Esophagus squamous epithelium (tissue), 5 donors: ENCODE measurements at places on chromosomes 5 and 9.

GRCh38 chr5:109479260-109479860 lies 69.6 kb upstream of the PJA2 start:
- DNase-seq, result no peak

GRCh38 chr5:171701100-171701541 lies 84.5 kb upstream of the SMIM23 start:
- no peak for DNase-seq

DNA sequence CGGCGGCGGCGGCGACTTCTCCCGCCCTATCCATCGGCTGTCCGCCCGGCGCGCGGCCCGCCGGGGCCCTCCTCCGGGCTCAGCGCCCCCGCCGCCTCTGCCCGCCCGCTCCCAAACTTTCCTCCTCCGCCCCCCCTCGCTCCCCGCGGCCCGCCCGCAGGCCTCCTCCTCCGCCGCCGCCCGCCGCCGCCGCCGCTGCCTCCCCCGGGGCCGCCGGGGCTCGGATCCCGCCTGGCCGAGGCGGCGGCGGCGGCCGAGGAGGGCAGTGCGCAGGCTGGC lies 460 bp upstream of the PBX3 start:
- no peak for DNase-seq

GRCh38 chr5:140677947-140678346 lies 4.6 kb upstream of the DND1 start:
- DNase-seq, result no peak

DNA sequence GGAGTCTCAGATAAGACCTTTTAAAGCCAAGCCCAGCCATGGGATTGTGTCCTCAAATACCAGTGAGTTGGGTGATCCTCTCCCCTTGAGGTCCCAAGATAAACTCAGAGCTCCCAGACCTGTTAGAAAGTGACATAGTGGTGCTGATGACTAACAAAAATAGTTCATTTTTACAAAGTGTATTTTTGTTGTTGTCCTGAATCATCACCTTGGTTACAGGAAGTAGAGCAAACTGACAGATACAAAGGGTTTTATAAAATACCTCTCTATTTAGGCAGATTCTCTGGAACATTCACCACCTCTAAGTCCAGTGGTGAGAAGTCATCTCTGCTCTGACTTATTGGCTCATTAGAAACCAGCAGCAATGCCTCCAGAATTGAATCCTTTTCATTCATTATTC lies 259.3 kb downstream of the CEMIP2 start:
- DNase-seq, result no peak

GRCh38 chr5:102531506-102531905 lies 32.7 kb upstream of the SLCO6A1 start:
- DNase-seq, result no peak

GRCh38 chr5:145976431-145977155 lies 40.2 kb downstream of the SH3RF2 start:
- DNase-seq, result no peak

- no peak for DNase-seq
Observed at GRCh38 chr5:78295035-78295961, 800 bp upstream of the AP3B1 start.

DNA sequence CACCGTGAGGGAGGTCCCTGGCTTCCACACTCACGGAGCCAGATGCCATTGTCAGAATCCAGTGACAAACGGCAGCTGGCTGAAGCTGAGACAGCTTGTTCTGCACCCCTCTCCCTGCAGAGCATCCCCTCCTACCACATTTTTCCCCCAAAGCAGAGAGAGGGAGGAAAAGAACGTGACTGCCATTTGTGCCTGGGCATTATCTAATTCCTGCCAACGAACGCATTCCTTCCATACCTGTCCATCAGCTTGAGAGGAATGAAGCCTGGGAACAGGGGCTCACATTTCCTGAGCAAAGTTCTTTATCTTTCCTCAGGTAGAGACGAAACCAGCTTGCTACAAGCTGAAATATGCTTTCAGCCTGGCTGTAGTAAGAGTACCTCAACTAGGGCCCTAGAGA lies 175.4 kb downstream of the SLIT3 start:
- no peak for DNase-seq

GRCh38 chr5:150206098-150206778 lies 16.4 kb downstream of the SLC6A7 start:
- no peak for DNase-seq

GRCh38 chr9:33921967-33922895 lies 105.3 kb downstream of the UBE2R2 start:
- no peak for DNase-seq

- DNase-seq, result no peak
Observed at GRCh38 chr5:149936044-149936699, 8.4 kb downstream of the PDE6A start.

DNA sequence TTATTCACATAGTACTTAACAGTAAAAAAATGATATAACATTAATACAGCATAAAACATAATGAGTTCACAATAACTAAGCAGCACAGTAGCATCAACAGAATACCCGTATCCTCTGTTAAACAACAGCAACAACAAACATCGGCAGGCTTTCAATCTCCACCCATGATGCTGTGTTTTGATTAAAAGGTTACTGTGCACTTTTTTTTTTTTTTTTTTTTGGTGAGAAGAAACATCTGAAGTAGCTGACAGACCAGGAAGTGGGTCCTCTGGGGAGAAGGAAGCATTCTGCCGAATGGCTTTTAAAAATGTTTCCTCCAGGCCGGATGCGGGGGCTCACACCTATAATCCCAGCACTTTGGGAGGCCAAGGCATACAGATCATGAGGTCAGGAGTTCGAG lies 282.3 kb downstream of the EPB41L4A start:
- no peak for DNase-seq

DNA sequence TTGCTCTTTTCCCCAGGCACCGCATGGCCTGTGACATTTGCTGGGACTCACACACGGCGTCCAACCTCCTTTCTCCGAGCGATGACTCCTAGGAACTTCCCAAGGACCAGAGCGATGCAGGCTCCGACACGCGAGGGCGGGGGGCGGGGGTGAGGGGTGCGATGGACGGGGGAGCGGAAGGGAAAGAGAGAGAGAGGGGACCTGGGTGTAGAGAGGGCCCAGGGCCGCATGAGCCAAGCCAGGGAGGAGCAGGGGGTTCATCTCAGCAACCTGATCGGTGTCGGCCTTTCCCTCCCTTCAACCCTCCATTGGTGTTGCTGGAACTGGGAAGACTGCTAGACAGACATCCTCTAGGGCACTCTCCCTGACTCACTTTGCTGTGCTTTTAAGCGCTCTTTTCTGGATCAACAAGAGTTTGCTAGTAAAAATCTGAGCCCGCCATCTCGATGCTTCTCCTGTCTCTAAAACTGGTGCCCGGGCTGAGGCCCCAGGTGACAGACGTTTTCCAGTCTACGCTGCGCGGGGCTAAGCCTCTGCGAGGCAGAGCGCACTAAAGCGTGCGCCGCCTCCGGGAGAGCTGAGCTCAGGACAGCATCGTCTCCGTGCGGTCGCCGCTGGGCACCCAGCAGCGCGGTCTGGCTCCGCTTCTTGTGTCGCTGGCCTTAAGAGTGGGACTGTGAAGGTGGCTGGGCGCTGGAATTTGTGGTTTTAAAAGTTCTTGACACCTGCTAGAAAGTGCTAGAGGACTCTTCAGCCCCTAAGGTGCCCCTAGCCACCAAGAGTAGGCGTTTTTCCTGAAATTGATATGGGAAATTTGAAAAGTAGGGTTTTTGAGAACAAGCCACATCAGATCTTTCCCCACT lies 1.0 kb upstream of the TSLP start:
- no peak for DNase-seq

GRCh38 chr5:1912951-1913565 lies 30.3 kb upstream of the IRX4 start:
- DNase-seq, result no peak

DNA sequence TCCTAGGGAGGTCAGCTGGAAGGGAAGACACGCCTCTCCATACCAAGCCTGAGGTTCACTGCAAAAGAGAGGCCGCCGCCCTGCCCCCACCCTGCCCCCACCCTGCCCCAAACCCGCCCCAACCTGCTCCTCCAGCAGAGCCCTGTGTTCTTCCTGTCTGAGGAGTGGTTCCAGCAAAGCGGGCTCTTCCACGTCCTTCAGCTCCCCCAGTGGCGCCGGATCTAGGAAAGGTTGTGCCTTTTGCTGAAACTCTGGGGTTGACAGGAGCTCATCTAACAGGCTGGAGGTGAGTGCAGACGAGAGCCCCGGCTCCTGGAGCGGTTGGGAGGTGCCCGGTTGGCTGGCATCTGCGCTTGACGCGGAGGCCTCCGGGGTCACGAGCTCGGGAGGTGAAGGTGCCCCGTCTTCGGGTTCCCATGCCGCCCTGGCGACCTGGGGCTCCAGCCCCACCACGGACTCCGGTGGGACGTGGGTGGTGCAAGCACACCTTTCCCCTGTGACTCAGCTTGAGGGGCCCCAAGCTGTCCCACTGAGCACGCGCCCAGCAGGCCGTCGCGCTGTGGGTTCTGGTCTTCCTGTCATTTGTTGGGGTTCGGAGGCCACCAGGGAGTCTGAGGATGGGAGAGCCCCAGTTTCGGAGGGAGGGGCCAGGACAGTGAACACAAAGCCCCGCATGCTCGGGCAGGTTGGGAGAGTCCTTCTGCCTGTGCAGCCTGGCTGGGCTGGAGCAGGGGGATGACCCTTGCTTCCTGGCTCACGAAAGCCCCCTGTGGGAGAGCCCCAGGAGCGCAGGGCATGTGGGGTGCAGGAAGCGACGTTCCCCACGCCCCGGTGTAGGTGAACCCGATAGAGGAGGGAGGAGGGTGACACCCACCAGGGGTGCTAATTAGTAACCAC lies 1467.1 kb downstream of the FOXD4L5 start:
- no peak for DNase-seq

DNA sequence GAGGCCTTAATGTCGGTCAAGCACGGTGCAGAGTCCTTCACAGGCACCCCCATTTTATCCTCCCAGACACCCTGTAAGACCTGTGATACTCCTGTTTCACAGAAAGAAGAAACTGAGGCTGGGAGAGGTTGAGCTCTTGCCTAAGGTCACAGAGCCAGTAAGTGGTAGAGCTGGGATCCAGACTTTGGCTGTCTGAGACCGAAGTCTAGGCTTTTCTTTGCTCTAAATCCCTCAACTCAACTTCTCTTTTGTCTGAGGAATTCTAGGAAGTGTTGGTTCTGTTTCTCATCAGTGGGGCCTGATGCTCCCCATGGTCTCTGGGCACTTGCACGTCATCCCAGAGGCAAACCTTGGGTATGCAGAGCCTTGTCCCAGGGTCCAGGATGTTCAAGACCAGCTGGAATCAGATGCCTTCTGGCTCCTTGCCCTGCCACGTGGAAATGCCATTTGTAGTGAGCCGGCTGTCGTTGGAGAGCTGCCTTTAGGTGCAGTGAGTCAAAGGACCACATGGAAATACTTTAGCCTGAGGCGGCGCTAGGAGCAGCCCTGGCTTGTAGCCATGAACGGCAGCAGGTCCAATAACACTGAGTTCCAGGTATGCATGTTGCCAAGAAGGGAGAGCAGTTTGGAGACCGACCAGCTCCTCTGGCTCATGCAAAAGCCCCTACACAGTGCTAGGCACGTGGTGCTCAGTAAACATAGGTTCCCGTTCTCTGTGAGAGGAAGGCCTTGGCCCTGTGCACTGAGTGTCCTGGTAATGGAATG lies 9.2 kb downstream of the DCANP1 start:
- no peak for DNase-seq

DNA sequence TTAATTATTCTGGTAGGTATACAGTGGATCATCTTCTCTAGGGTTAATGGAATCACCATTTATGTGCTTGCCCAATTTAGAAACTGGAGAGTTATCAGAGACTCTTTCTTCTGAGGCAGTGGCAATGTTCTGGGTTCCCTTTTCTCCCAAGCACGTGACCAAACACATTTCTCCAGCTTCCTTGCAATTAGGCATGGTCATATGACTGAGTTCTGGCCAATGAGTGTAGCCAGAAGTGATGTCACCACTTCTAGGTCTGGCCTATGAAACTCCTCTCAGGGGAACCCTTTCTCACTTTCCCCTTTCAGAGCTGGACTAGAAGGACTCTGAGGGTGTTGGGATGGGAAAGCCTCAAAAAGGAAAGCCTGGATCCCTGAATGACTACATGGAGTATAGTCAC lies 172.0 kb downstream of the NSG2 start:
- DNase-seq, result no peak

GRCh38 chr5:178380086-178380485 lies 147.5 kb upstream of the PHYKPL start:
- DNase-seq, result no peak

- no peak for DNase-seq
Observed at GRCh38 chr5:167355346-167355745, 936.1 kb upstream of the WWC1 start.

DNA sequence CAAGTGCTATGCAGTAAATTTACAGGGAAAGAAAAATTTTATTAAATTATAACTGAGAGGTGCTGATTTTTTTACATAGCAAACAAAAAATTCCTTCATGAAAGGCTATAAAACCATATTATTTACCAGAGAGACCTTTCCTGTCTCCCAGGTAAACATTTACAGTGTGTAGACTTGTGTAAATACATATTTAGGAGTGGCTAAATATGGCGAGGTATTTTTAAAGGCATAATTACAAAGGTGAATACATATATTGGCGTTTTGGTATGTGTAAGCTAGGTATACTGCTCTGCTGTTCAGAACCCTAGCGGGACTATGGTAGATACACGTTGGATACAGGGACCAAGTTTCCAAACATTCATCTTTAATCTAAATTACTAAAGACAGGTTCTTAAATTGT lies 170.6 kb upstream of the MEF2C start:
- no peak for DNase-seq

- no peak for DNase-seq
Observed at GRCh38 chr9:27260789-27261516, 36.0 kb downstream of the EQTN start.

DNA sequence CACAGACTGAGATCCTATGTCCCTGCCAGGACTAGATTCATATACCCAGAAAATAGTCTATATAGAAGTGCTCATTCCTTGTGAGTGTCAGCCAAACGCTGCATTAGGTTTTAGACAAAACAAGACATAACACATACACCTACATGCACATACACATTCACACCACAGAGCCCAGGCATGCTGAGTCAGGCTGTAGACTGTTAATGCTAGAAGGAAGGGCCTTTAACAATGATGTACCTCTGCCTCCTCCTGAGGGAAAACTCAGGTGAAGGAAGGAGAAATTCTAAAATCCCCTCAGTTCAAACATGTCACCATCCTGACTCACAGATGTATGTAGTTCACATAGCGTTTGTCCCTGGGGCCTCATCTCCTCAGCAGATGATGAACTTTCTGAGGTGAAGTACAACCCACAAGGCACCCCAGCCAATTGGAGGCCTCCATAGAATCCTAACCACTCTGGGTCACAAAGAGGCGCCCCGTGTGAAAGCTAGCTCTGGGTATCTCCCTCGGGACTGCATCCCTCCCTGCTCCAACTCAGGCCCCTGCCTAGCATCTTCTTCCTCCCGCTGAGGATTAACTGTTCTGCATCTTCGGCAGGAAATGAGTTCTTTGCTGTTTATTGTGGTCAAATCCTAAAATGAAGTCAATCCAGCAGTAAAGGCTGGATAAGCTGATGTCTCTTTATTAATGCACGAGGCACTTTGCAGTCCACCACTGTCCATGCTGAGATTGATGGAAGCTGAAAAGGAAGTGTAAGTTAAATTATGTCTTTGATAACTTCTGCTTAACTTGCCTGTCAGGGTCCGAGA lies 40.8 kb upstream of the FSTL4 start:
- DNase-seq, result no peak

GRCh38 chr5:52727576-52727975 lies 60.1 kb upstream of the ITGA1 start:
- DNase-seq, result no peak

GRCh38 chr5:95762652-95763041 lies 31.5 kb downstream of the RHOBTB3 start:
- DNase-seq, result no peak
